ENCODE measurements at places on chromosomes 7 and 10. TPM values are rescaled to one million over a fixed set of nuclear protein-coding genes. Genes with fewer than 3 reads are reported as not detected.

DNA sequence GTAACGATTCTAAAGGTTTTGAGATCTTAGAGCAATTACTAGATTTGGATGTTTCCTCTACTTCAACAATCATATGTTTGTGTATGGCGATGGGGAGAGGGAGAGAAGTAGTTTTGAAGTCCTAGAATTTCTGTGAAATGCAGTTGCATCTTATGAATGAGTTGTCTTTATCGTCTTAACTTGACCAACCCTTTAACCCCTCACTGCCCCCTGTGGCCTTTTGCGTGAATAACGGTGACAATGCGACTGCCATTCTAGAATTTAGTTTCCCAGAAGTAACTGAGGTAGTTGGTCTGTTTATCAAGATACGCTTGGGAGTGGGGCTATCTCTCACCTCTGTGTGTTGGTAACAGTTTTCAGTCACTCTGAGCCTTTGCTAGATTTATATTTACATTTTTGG lies 204.6 kb downstream of the HDAC9 start:
- no peak for DNase-seq

DNA sequence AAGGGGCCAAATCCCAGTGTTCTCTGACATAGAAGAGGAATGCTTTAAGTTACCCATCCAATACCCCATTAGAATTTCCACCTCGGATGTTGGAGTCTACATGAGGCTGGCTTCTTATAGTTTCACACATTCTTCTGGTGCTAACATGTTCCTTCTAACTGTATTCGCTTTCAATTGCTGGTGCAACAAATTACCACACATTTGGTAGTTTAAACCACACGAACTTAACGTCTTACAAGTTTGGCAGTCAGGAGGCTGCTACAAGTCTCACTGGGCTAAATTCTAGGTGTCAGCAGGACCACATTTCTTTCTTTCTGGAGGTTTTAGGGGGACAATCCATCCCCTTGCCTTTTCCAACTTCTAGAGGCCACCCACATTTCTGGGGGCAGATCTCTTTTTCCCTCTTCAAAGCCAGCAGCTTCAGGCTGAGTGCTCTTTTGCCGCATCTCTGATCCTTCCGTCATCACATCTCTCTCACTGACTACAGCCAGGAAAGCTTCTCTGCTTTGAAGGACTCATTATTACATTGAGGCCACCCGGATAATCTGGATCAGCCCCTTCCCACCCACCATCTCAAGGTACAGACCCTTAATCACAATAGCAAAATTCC lies 5.1 kb upstream of the MACC1 start:
- DNase-seq: no peak

PNLIPRP1 gene
- total RNA-seq: not detected

SPDYE11 gene
- total RNA-seq: 0.06 TPM

TMEM225B gene
- total RNA-seq: 0.20 TPM

- DNase-seq: no peak
Measured at GRCh38 chr7:131196803-131197202, 130.9 kb upstream of the MKLN1 start.

SKAP2 gene
- total RNA-seq: 29.0 TPM

GRCh38 chr10:33609546-33609945 lies 275.1 kb upstream of the NRP1 start:
- DNase-seq: no peak

GRCh38 chr7:123709525-123709924 lies 39.3 kb downstream of the WASL start:
- peak; percentile 12 for DNase-seq

GRCh38 chr7:425794-426188 lies 93.9 kb downstream of the PDGFA start:
- no peak for DNase-seq

- no peak for DNase-seq
Measured at GRCh38 chr7:128891110-128891941, 19.2 kb downstream of the KCP start.

CACUL1 gene
- 43.5 TPM for total RNA-seq

FGFR2 gene
- 163 TPM for total RNA-seq

DNA sequence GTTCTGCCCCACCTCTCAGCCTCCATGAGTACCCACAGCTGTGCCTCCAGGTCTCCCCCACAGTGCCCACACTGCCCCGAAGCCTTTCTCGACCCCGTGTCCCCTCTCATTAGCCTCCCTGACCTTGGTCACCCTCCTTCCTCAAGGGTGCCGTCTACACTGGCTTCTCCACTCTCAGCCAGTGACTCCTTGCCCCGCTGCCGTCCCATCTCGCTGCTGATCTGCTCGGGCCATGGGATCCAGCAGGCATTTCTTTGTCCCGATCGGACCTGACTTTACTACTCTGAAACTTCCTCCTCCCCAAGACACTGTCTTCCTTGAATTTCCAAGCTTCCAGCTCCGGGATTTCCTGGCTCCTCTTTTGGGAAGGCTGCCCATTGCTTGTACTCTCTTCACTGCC lies 31.3 kb downstream of the FKBP6 start:
- DNase-seq: no peak

NAT16 gene
- 0.40 TPM for total RNA-seq

CDC14C gene
- total RNA-seq: not detected

NME8 gene
- total RNA-seq: 0.59 TPM

DNA sequence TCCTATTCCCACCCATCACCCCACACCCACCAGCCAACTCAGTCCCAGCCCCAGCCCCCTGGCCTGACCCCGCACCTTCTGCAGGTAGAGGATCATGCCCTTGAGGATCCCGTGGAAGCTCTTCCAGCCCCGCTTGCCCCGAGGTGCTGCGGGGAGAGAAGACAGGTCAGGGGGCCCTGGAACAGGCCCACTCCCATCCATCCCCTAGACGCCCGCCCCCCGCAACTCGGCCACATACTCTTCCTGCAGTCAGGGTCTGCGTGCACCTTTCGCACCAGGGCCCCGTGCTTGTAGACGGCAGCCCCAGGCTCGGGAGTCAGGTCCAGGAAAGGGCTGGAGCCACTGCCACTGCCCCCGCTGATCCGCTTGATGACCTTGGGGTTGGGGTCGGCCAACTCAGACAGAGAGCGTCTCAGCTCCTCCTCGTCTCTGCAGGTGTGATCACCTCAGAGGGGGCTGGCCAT lies 9.6 kb downstream of the NFKB2 start:
- no peak for DNase-seq

DNA sequence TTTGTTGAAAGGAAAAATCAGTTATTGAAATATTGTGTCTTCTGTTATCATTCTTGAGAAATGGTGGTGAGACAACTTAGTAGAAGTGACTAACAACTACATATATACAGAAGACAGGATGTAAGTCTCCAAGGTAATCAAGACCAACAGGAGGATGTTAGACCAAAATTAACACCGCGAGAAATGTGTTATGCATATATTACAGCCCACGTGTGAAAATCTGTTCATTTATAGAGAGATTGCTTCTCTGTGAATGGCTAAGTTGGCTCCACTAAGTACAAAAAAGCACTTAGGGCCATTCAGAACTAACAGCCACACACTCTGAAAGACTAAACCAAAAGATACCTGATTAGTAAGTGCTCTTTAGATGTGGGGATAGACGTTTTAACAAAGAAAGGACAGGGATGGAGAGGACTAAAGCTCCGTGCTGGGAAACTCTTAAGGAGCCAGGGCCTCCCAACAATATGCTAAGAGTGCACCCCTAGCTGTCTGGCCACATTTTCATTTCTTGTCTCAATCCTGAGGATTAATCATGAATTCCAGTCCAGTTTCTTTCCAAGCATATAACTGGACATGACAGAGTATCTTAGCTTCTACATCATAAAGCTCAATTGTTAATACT lies 26.5 kb downstream of the HDAC9 start:
- no peak for DNase-seq

DNA sequence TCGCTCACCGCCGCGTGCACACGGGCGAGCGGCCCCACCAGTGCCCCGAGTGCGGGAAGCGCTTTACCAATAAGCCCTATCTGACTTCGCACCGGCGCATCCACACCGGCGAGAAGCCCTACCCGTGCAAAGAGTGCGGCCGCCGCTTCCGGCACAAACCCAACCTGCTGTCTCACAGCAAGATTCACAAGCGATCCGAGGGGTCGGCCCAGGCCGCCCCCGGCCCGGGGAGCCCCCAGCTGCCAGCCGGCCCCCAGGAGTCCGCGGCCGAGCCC lies 3.3 kb downstream of the REPIN1 start:
- no peak for DNase-seq

GRCh38 chr7:44983742-44984477 lies 5.1 kb upstream of the MYO1G start:
- no peak for DNase-seq
